ENCODE measurements at places on chromosomes 13 and 19.

GRCh38 chr19:16355293-16356043 is 30.8 kb downstream of the KLF2 start:
- no peak for DNase-seq

GRCh38 chr19:31160336-31160926 is 188.8 kb downstream of the TSHZ3 start:
- no peak for DNase-seq

GRCh38 chr13:99058527-99059495 is 80.9 kb upstream of the DOCK9 start:
- no peak for DNase-seq

GRCh38 chr13:33904431-33904830 is 86.5 kb downstream of the RFC3 start:
- no peak for DNase-seq

- no peak for DNase-seq
Observed at GRCh38 chr19:42199440-42200115, 17.9 kb downstream of the DEDD2 start.

DNA sequence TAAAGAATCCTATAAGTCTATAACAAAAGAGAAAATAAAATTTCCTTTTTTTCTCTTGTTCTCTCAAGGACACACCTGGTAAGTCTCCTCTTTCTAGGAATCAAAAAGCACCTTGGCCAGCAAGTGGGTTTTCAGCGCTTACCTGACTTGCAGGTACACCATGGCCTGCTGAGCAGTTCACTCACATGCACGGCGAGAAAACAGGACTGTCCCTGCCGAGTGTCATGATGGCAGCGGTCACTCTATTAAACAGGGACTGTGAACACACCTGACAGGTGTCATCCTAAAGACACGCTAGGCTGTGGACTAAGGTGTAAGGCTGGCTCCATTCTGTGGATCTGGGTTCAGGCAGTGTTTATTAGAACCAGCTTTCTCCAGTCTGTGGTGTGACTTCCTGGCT is 170.2 kb downstream of the TEX29 start:
- DNase-seq: no peak

DNA sequence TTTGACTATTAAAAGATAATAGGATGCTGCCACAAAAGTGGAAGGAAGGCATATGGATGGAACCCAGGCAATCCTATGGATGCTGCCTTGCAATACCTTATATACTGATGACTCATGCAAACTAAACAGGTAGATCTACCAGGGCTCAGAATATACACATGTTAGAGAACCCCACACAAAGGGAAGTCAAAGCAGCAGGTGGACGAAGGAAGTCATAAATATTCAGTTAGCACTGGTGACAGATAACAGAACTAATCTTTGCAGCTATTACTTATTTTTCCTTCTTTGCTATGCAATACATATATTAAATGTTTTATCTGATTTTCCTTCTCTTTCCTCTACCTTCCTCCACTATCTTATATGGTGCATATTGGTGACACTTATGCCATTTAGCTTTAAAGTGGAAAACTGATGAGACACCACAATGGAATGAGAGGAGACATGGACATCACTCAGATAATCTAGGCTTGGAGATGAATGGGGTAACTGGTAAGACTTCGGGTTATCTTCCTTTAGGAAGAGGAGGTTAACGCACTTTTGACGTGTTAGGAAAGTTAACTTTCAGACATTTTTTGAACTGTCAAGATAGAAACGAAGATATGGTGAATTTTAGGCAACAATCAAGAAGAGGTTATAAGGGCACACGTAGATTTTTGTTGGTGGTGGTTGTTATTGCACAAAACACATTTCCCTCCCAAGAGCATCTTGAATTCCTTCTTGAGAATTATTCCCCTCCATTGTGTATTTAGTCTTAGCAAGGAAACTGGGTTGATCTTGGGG is 39.8 kb upstream of the MBNL2 start:
- no peak for DNase-seq

GRCh38 chr19:34217952-34218817 is 36.2 kb upstream of the GARRE1 start:
- no peak for DNase-seq

DNA sequence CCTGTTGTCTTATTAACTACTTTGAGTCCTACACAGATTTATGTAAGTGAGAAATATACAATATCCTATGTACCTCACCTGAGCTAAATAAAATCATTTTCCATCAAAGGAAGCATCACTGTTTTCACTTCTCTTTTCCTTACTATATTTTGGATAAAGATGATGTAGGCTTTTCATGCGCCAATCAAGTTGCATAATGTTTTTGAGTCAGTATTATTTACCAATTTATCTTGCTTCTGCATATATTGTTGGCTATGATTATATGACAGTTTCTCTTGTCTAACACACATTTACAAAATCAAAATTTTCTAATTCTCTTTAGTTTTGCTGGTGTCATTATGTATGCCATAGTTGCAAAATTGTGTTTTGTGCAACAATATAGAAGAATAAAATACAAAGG is 67.9 kb upstream of the FRY start:
- DNase-seq: no peak

DNA sequence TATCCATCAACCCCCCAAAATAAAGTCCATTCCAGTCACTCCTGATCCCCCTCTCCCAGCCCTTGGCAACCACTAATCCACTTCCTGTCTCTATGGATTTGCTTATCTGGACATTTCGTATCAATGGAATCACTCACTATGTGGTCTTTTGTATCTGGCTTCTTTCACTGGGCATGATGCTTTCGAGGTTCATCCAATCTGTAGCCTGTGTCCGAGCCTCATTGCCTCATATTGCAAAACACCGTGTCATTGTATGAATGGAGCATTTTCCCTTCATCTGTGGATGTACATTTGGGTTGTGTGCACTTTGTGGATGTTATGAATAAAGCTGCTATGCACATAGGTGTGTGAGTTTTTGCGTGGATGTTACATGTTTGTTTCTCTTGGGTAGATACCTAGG is 1.4 kb upstream of the FZR1 start:
- DNase-seq: no peak

- DNase-seq: no peak
Observed at GRCh38 chr13:87234981-87235380, 436.2 kb upstream of the SLITRK5 start.

- no peak for DNase-seq
Observed at GRCh38 chr19:45095496-45096413, 2.8 kb downstream of the PPP1R37 start.

GRCh38 chr19:38039966-38040365 is 133.0 kb downstream of the SIPA1L3 start:
- no peak for DNase-seq

DNA sequence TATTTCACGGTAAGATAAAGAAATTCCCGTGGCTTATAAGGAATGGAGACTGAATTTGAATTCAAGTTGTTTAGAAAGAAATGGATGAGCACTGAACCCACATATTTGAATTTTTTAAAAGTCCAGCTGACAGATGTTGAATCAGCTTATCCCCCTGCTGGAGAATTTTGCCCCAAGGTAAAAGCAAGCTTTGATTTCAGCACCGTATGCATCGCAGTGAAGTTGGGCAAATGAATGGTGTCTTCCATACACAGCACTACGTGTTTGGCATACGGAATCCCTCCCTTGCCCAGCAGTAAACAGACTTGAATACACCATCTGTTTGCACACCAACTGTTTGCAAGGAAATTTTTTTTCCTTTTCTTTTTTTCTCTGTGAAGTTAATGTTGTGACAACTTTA is 77.5 kb upstream of the PEG3 start:
- DNase-seq: no peak

GRCh38 chr13:112668924-112669323 is 20.9 kb upstream of the ATP11A start:
- no peak for DNase-seq

Data from stimulated activated CD4-positive, alpha-beta T cell treated with anti-CD3 and anti-CD28 coated beads, Interleukin-1b, Interleukin-23, amount 100 ng/mL, for 1 hour (primary cell).